ENCODE measurements at places on chromosomes 11 and 22.

GRCh38 chr11:68003846-68004550 is at the start of gene UNC93B1:
TSS of gene UNC93B1 (minus strand) at chr11:68004097. CDS start at chr11:68004043, 54 bp downstream.
- DNase-seq: peak; percentile 64

DNA sequence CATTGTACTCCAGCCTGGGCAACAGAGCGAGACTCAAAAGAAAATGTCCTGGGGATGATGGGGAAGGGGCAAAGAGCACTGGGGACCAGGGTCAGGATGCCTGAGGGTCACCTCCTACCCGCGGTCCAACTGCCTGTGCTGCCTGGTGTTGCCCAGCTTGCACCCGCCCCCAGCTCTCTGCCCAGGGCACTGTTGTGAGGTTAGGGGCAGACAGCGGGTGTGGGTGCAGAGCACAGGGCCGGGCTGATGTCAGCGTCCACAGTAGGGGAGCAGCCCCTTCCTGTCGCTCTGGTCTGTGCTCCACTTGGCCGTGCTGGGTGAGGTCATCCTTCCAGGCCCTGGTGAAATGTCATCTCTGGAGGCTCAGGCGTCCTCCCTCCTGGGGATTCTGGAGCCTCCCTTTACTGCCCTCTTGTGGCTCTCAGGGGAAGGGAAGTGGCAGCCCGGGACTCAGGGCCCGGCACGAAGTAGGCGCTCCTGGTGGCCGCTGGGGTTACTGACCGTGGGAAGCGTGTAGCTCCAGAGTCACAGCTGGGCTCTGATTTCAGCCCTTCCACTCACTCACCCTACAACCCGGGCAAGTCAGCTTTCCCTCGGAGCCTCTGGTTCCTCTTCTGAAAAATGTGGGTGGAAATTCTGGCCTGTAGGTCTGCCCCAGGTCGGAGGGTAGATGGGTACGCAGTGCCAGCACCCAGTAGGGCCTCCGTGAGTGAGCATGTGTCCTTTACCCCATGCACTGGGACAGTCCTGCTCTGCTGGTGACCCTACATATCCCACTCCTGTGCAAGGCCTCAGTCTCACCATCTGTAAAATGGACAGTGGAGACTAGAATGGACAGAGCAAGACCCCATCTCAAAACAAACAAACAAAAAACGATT is 17.3 kb upstream of the PRR5 start:
- DNase-seq: peak; percentile 79

GRCh38 chr22:29831958-29832357 is 6.1 kb downstream of the ASCC2 start:
- no peak for DNase-seq

- DNase-seq: no peak
Observed at GRCh38 chr11:43937434-43938411, 4.7 kb upstream of the C11orf96 start.

GRCh38 chr22:29346659-29347058 is 31.2 kb upstream of the RASL10A start:
- no peak for DNase-seq

GRCh38 chr11:71433648-71434450 is 14.3 kb downstream of the DHCR7 start:
- DNase-seq: no peak

DNA sequence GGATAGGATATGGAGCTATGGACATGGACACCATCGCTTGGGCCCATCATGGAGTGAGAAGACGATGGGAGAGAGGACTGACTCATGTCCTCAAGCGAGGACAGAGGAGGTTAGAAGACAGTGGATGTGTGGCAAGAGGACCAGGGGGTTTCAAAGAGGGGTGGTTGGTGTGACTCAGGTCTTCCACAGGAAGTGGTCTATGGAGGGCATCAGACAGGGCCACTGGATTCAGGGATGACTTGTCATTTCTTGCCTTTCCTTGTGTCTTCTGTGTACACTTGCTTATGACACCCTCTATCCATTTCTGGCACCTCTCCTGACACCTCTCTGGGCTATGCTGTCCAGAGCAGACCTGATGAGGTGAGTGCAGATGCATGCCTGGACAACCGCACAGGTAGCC is 115.4 kb downstream of the OSBP2 start:
- no peak for DNase-seq

- DNase-seq: peak; percentile 87
Observed at GRCh38 chr11:848380-848931, 5.8 kb downstream of the TSPAN4 start.

DNA sequence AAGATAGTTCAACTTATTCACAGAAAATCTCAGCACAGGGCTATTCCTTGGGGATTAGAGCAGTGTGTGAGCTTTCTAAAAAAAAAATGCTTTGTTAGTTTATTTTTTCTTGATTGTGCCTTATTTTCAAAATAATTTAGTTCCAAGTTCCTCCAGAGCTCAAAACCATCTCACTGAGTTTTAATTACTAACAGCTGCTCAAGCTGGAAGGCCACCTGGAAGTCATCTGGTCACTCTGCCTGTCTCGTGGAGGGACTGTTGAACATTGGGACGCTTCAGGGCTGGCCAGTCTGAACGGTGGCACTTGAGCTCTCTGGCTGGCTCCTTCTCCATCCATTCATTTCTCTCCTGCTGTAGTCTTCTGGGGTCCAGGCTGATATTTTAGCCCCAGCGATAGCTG is 4.0 kb downstream of the OR51E1 start:
- DNase-seq: no peak

DNA sequence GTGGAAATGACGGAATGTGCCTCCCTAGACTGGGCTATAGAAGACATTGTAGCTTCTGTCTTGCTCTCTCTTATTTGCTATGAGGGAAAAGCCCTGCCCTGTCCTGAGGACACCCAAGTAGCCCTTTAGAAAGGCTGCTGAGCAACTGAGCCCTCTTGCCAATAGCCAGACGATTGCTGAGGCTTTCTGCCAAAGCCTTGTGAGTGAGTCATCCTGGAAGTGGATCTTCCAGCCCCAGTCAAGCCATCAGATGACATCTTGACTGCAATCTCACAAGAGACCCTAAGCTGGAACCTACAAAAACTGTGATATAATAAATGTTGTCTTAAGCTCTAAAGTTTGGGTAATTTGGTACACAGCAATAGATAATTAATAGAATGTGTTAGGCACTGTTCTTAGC is 3.9 kb upstream of the TRAF6 start:
- DNase-seq: no peak

DNA sequence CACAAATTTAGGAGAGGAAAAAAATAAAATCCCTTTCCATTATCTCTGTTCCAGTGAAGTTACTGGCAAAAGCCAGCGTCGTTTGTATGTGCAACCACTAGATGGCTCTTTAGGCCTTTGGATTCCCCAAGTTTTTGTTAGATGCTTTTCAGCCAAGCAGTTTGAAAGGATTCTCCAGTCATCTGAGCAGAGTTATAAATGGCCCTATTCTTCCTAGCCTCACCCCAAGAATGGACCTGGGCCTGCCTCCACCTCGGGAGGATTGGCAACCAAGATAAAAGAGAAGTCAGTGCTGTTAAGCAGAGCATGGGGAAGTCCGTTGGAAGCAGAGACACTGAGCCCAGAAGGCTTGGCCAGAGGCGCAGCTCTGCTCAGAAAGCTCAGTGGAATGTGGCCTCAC is 15.4 kb downstream of the FAM181B start:
- no peak for DNase-seq

DNA sequence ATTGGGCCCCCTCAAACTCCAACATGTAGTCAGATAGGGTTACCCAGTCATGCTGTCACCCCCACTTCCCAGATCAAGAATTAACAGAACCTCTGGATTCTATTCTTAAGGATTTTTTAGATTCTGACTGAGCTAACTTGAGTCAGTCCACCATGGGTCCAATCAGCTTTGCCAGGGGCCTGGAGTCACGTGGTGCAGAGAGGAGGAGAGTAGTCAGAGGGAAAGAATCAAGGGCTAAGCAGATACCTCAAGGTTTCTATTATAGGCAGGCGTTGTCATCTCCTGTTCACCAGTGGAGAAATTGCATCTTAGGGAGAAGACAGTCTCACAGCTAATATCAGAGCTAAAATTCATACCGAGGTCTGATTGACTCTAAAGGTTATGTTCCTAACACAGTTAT is 28.2 kb downstream of the FZD4 start:
- no peak for DNase-seq

DNA sequence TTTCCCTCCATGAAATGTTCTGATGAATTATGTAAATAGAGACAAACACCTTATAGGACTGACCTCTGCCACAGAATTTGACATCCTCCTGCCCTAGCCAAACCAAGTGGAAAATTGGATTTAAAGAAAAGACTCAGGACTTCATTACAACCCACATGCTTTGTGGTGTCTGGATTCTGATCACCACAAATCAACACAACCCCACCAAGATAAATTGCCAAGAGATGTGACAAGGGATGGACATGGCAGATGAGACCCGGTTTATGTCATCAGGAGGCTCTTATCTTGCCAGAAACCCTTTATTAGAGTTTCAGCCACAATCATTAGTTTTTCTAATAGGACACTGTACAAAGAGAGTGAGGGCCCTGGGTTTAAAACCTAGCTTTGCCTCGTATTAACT is 57.9 kb upstream of the SLC6A5 start:
- DNase-seq: no peak

DNA sequence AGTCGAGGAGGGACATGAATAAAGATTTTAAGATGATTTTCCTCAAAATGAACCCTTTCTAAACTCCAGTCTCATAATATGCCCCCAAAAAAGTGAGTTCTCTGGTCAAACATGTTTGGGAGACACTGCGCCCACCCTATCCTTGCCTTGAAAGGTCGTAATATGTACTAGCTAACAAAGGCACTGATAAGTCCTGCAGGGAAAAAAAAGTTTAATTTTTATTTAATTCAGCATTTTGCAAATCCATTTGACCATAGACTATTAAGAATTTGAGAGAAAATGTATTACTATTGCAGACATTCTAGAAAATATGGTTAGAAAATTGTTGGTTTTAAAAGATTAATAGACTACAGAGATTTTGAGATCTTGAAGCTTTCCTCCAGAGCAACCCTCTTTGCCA is 120.6 kb upstream of the ASPHD2 start:
- no peak for DNase-seq

DNA sequence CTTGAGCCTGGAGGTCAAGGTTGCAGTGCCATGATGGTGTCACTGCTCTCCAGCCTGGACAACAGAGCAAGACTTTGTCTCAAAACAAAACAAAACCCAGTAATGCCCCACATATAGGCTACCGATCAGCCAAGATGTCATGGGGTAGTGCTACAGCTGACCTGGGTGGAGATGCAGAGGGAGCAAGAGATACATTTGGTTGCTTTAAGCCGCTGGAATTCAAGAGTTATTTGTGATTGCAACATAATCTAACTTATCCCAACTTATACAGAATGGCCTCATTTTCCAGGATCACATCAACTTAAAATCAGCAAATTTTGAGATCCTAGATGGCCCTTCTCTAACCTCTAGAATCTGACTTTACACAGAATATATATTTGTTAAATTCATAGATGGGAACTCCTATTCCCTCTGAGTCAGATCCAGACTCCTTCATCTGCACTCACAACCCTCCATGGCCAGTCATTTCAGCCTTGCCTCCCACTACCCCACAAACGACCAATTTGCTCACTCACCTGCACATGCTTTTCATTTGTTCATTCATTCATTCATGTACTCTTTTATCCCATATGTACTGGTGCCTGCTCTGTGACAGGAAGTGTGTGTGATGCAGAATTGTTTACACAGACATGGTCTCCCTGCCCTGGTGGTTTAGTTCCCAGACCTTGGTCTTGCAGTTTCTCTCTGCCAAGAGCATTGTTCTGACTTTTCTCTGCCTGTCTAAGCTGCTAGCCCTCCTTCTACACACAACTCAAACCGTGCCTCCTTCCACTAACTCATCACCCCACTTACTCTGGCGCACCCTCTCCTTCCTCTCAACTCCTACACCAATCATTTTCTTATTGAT is 24.1 kb upstream of the APLNR start:
- no peak for DNase-seq

GRCh38 chr11:96017856-96018255 is 93.9 kb upstream of the MTMR2 start:
- DNase-seq: no peak

GRCh38 chr22:41237707-41238569 is 2.8 kb downstream of the CHADL start:
- DNase-seq: peak; percentile 83

DNA sequence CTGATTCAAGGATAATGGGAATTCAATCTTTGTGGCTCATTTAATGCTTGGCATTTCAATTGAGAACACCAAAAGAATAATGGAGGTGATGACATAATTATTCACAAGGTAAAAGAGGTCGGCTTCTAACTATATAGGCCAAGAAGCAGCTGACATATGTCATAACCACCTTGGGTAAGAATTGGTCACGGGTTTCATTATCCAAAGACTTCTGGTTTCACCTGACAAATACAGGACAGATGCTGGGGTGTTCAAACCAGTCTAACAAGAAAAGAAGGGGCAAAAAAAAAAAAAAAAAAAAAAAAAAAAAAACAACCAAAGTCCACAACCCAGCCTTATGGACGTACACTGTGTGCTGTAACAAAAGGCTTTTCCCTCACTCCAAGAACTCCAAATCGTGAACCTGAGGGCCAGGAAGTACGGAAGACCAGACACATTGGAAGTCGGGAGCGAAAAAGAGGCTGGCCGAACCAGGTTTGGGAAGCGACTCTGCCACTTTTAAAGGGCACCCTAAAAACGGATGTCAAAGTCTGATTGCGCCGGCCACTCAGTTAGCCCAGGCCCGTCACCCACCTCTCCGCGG is 385 bp downstream of the HARBI1 start:
- DNase-seq: no peak

DNA sequence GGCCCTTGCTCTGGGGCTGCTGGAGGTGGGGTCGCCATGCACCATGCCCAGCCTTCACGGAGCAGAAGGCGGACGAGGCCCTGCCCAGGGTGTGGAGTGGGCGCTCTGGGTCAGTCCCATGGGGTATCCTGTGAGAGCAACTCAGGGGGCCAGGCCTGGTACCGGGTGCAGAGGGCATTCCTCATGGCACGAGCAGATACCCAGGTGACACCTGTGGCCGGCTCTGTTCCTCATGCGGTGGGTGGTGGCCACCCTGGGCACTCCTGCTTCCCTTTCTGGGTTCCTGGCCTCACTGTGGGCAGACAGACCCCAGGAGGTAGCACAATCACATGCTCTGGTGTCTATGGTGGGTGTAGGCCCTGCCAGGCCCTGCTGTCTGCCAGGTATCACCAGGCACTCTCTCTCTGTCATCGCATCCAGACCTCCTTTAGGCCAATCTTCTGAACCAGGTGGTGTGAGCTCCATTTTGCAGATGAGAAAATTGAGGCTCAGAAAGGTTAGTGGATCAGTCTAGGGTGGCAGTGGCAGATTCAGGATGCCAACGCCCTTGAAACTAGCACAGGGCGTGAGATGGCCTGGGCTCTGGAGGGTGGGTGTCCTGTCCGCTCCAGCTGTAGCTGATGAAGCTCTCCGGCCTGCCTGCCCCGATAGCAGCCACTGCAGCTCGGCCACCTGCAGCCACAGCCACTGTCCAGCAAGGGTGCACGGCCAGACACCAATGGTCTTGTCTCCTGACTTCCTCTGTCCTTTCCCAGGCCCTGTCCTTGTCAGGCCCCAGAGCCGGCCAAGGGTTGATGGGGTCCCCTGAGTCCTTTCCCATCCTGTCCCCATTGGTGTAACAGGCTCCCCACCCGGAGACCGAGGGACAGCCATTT is 15.1 kb downstream of the DGKZ start:
- no peak for DNase-seq

Measured in stimulated activated effector memory CD8-positive, alpha-beta T cell treated with anti-CD3 and anti-CD28 coated beads, Interleukin-12 subunit alpha, Interleukin-12 subunit beta, amount 100 ng/mL, for 72 hours (primary cell).